ENCODE measurements at places on chromosomes 16 and 17.

DNA sequence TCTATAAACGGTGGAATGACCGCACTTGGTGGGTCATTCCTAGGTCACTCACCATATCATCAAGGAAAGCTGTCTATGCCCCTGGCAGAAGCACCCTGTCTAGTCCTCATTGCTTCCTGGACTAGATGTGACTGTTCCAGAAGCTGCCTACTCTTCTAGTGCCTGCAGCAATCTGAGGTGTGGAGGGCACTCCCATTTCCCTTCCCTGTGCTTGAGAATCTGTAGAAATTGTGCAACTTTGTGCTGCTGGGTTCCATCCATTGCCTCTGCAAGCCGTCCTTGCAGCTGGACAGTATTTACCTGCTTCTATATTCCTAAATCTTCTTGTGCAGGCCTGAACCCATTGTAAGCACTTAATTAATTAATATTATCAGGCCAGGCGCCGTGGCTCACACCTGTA, 52.1 kb downstream of the CACNG3 start:
- DNase-seq, result no peak

DNA sequence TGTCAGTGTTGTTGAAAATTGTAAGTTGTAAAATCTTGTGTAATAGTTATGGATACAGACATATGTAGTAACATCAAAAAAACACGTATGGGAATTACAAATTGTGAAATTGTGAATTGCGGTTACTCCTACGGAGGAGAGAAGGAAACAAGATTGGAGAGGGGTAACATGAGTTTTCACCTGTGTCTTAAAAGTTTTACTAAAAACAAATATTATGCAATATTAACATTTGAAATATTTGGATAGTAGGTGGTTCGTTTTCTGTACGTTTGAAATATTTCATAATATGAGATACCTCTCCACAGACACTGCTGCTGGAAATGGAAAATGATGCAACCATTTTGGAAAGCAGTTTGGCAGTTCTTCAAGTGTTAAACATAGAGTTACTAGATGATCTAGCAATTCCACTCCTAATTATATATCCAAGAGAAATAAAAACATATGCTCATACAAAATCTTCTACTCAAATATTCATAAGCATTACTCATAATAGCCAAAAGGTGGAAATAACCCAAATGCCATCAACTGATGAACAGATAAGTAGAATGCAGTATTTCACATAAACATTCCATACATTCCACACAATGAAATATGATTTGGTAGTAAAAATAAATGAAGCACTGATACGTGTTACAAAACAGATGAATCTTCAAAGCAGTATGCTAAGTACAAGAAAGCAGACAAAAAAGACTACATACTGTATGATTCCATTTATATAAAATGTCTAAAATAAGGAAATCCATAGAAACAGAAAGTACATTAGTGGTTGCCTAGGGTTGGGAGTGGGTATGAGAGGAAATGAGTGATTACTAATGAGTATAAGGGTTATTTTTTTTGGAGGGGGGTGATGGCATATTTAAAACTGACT, 40.7 kb upstream of the ABCA10 start:
- DNase-seq, result no peak

GRCh38 chr16:72940886-72941285, 107.0 kb downstream of the ZFHX3 start:
- no peak for DNase-seq

GRCh38 chr17:35083071-35083470, 19.6 kb upstream of the RFFL start:
- no peak for DNase-seq

DNA sequence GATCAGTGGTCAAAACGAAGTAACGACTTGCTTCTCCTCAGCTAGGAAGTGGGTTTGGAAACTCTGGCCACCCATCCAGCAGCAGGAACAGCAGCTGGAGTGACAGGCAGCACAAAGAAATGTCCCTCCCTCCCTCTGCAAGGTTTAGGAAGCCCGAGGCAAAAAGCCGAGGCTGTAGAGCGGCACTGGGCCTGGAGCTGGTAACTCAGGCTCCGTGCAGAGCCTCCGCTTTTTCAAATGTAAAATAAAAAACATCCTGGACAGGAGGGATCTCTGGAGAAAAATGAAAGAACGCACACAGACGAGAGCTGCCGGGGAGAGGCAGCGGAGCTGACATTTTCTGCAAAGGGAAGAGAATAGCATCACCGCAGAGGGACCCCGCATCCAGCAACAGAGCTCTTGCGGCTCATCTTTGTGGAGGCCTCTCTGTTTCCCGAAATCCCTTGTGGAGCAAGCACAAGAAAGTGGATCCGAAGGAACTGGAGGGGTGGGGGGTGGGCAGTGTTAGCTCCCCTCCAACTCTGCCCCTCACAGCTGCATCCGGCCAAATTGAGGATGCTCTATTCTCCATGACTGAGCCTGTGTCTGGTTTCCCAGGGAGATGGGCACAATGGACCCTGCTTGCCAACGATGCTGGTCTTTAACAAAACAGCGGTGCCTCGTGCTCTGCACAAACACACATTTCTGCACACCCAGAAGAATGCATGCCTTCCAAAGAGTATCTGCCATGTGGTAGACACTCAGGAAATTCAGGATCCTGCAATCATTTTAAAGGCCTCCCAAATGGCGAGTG, 335.5 kb upstream of the ZFHX3 start:
- no peak for DNase-seq

- no peak for DNase-seq
These were observed 27.7 kb downstream of the PPM1E start for GRCh38 chr17:58783380-58783779.

DNA sequence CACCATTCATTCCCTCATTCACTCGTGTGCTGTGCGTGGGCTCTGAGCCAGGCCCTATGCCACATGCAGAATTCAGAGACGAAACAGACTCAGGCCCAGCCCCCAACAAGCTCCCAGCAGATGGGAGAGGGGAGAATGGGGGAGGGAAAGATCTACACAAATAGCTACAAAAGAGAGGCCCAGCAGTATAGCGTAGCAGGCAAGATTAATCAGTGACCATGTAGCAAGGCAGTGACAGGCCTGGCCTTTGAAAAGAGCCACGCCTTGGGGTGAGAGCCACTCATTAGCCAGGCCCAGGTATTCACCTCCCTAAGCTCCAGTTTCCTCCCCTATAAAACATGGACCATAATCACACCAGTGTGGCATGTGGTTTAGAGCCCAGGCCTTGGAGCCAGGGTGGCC, 16.4 kb upstream of the KRT19 start:
- no peak for DNase-seq

DNA sequence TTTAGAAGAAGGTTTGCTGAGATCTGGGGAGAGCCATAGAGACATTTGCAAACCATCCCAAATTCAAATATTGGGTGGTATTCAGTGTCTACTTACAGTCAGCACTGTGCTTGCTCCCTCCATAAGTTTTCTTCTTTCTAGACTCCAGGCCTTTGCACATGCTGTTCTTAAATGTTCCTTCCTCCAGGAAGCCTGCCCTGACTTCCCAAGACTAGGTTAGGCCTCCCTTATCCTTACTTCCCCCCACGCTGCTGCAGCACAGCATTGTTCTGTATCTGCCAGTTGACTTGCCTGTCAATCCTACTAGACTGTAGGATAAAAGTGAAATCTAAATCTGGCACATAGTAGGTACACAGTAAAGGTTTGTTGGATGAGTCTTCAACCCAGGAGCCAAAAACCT, 53.4 kb downstream of the ASIC2 start:
- no peak for DNase-seq

DNA sequence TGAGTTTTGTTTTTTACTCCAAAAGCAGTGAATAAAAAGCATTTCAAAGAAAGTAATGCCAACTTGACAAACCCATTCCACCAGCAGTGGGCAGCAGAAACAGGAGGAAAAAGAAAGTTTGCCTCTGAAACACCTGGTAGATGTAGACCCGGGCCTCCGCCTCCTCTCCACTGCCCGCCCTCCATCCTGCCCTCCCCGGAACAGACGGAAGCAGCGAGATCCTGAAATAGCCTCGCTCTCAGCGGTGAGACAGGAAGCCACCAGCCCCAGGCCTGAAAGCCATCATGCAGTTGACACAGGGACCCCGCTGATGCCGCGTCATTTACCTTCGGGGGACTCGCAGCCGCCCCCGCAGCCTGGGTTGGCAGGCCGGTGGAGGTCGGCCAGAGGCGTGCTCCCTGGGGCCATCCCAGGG, 67.8 kb downstream of the C16orf78 start:
- no peak for DNase-seq

DNA sequence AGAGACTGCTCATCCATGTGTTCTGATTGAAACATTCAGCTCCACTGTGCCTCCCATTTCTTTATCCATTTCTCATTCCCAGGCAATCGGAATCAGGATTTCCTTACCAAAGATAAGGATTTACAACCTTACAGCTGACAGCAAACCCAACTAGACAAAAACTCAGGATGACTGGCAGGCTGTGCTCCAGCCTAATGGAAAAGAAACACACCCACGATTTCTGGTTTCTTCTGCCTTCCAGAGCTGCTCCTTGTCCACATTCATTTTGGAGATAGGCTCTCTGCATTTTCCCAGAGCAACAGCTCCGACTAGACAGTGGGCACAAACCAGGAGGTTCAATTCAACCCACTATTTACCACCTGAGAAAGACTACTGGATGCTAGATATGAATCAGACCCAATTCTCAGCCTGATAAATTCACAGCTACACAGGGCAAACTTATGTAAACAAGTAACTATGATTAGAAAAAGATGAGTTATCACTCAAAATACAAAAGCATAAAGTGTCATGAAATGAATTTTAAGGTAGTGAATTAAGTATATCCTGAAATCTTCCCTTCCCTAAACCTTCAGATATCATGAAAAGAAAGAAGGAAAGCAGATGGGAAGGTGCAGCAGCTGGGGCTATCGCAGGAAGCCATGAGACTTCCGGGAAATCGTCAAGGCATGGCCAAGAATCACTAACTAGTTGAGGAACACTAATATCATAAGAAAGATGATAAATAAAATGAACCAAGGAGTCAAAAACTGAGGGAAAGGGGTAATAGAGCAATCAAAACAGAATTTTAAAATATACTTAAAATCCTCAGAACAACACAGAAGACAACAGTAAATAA, 44.8 kb upstream of the CLEC18B start:
- no peak for DNase-seq

- DNase-seq, result peak; percentile 90
These were observed 939 bp upstream of the WDR90 start for GRCh38 chr16:648071-648780.

GRCh38 chr17:21282231-21282630, 2.3 kb upstream of the MAP2K3 start:
- DNase-seq, result no peak

- no peak for DNase-seq
These were observed 229.2 kb downstream of the MAP2K6 start for GRCh38 chr17:69643686-69644085.

- no peak for DNase-seq
These were observed 21.1 kb downstream of the ANKRD40 start for GRCh38 chr17:50686494-50687199.

- DNase-seq, result no peak
These were observed 21.6 kb downstream of the PLA2G10 start for GRCh38 chr16:14672403-14672971.

DNA sequence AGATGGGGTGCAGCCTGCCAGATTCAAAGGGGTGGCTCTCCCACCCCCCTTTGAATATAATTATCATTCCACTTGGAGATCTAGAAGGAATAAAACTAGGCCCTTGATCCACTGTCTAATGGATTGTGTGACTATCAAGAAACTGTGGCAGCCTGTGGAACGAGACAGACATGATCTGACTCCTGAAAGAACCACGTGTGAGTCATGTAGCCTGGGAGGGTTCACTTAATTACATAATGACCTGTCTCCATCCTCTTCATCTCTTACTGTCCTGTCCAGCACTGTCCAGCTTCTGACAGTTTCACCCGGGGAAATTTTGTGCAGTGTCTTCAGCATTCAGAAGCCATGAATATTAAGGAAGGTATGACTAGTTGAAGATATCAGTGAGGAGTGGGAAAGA, 43.3 kb upstream of the CDH13 start:
- no peak for DNase-seq

- no peak for DNase-seq
These were observed 611 bp downstream of the BANP start for GRCh38 chr16:87951552-87952538.

All from D721Med (cell line).